ENCODE measurements at places on chromosomes 4 and X. TPM values are rescaled to one million over a fixed set of nuclear protein-coding genes. Genes with fewer than 3 reads are reported as not detected.

The PRSS12 gene
- total RNA-seq = 32.3 TPM

The AKAP4 gene
- not detected for total RNA-seq

The SERPINA7 gene
- total RNA-seq = not detected

The MAGEB4 gene
- not detected for total RNA-seq

The NPY2R gene
- 1.3 TPM for total RNA-seq

The DUSP9 gene
- not detected for total RNA-seq

All from camera-type eye (tissue), 1 donor.